ENCODE measurements at places on chromosomes 16 and 17.

GRCh38 chr16:30893417-30893743 is 497 bp downstream of the BCL7C start:
- no peak for DNase-seq

DNA sequence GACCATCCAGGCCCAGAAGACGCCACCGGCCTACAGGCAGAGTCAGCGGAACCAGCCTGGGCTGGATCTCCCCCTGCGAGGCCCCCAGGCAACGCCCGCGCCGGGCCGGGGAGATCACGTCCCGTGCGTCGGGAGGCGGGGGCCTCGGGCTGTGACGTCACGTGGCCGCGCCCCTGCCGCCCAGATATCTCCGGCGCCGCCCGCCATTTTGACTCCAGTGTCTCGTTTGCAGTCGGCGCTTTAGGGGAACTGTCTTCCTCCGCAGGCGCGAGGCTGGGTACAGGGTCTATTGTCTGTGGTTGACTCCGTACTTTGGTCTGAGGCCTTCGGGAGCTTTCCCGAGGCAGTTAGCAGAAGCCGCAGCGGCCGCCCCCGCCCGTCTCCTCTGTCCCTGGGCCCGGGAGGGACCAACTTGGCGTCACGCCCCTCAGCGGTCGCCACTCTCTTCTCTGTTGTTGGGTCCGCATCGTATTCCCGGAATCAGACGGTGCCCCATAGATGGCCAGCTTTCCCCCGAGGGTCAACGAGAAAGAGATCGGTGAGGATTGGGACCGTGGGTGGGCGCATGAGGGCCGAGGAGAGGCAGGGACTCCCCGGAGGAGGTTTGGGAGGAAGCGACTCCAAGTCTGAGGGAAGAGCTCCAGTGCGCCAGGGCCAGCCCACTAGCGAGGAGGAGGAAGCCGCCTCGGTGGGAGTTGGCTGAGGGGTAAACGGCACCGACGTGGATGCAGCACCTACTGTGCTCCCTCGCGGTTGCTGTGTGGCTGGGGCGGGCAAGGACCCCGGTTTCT is at the start of gene WSB1:
Gene WSB1, plus strand, starts transcription at position 217 of the 791 bp plus-strand sequence. Its CDS starts 282 bp downstream, at position 499.
- DNase-seq: peak; percentile 92

DNA sequence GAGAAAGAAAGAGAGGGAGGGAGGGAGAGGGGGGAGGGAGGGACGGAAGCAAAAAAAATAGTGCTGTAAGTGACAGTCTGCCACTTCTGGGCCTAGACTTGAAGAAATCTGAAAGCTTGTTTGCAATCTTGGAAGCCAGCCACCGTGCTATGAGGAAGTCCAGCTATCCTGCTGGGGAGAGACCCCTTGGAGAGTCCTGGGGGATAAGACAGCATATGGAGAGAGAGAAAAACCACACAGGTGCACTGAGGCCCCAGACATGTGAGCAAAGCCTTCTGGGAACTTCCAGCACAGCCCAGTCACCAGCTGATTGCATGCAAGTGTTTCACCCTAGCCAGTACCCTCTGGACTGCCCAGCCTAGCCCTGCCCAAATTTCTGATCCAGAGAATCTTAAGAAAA is 12.6 kb upstream of the ALOX12B start:
- DNase-seq: no peak

GRCh38 chr16:12300945-12301500 is 324.5 kb downstream of the SNX29 start:
- no peak for DNase-seq

- DNase-seq: peak; percentile 33
Observed at GRCh38 chr16:58020628-58021521, 4.7 kb upstream of the MMP15 start.

DNA sequence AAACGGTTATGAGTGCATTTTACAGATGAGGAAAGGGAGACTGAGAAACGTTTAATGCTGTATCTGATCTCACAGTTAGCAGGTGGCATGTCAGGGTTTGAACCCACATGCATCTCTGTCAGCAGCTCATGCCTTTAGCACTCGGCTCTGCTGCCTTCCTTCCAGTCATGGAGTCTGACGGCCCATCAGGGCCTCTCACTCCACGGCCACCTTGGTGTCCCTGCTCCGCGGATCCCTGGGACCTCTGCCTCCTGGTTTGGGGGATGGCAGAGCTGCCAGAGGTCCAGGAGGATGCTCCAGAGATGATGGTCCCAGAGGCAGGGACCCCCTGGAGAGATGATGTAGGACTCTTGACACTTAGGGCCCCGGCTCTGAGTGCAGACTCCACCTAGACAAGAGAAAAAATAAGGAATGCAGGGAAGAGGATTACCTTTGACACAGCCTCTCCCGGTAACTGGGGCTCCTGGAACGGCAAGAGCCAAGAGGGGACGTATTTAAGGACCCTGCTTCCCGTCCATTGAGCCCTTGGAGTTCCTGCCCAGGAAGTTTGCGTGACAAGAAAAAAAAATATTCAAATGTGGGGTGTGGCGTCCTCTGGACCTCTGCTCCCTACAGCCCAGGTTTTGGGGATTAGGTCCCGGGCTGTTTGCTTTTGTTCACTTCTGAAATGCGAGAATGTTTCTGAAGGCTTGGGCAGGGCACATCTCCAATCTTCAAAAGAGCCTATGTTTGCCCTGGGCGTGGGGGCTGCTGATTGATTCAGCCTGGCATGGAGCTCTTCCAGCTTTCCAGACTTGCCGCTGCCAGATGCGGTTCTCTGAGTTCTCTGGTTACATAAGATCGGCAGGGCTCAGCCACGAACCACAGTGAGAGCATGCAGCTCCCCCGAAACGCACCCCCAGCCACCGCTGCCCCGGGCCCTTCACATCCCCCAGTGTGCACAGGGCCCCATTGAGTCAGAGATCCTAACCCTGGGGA is at the start of gene ALDH3A1:
Gene ALDH3A1, minus strand, starts transcription at position 470 of the 978 bp plus-strand sequence. CDS start 3,169 bp downstream, outside the sequence.
- peak; percentile 69 for DNase-seq

- no peak for DNase-seq
Observed at GRCh38 chr17:50815400-50815799, 20.0 kb upstream of the WFIKKN2 start.

DNA sequence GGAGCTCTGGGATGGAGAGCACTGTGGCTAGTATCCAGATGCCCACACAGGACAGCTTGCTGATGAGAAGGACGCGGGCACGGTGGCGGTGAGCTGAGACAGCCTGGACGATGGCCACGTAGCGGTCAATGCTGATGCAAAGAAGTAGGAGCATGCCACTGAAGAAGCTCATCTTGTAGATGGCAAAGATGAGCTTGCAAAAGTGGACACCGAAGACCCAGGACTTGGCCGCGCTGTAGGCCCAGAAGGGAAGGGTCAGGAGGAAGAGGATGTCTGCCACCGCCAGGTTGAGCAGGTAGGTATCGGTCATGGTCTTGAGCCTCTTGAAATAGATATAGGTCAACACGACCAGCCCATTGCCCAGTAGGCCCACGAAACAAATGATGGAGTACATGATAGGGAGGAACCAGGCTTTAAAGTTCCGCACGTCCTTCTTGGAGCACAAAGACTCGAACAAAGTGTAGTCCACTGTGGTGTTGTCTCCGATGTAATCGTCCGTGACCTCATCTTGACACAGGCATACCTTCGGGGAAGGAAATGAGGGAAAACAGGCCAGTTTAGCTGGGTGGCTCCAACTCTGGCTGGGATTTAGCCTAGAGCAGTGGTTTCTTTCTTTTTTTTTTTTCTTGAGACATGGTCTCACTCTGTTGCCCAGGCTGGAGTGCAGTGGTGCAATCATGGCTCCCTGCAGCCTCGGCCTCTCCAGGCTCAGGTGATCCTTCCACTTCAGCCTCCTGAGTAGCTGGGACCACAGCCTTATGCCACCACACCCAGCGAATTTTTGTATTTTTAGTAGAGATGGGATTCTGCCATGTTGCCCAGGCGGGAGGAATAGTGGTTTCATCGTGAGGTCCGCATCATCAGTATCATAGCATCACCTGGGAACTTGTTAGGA is 9.7 kb downstream of the CCR7 start:
- no peak for DNase-seq

DNA sequence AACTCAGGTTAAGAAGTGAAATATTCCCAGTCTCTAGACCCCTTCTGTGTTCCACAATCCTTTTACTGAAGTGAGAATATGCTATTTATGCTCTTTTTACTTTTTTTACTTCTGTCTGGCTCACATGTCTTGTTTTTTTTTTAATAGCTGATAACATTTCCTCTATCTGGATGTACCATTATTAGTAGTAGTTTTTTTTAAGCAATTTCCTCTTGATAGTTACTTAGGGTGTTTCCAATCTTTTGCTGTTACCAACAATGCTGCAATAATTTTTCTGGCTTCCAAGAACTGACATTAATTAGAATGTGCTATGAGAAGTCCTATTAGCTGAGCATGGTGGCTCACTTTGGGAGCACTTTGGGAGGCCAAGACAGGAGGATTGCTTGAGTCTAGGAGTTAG is 32.0 kb downstream of the KSR1 start:
- no peak for DNase-seq

GRCh38 chr16:1782408-1783264 is at the start of the genes NUBP2 and SPSB3:
TSS of gene NUBP2 (plus strand) at chr16:1782960. CDS start at chr16:1783021, 61 bp downstream.
TSS of gene SPSB3 (minus strand) at chr16:1782571. CDS start at chr16:1781483, 1,088 bp downstream.
- DNase-seq: peak; percentile 100

- no peak for DNase-seq
Observed at GRCh38 chr17:74779948-74780400, 3.8 kb upstream of the NAT9 start.

GRCh38 chr16:80210787-80211186 is 330.0 kb upstream of the DYNLRB2 start:
- no peak for DNase-seq

DNA sequence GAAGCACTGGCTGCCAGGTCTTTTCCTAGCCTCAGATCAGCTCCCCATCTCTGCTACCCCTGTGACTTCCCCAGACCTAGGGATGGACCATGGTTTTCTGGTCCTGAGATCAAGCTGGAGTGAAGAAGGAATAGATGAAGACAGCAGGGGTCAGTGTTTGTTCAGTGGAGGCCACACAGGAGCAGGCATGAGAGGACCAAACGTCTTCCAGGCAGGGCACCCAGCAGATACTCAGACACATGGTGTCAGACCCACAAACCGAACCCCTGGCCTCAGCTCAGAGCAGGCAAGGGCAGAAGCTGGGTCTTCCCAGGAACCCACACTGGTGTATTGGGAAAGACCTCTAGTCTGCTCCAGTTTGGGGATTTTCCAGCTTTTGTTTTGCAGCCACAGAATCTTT is 189.7 kb downstream of the IRX5 start:
- DNase-seq: peak; percentile 57
